ENCODE measurements at places on chromosomes 12 and 14.
A peak's percentile ranks its signal among the peaks of the same experiment; 100 is the strongest.

- no peak for DNase-seq
These were observed 1262.9 kb downstream of the TMEM121 start for GRCh38 chr14:106789318-106789717.

DNA sequence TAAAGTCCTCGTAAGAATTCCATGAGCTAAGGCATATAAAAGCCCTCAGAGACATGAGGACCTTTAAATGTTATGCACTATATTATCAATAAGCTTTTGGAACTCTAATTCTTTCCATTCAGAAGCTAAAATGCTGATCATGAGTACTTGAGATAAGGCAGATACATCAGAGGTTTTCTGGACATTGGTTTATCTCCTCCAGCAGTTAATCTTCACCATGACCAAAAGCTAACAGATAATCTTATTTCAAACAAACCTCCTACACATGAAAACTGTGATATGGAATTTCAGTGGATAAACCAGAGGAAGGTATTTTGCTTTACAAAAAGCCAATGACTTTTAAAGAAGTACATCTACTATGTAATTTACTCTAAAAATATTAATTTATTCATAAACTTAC is 97.9 kb upstream of the BBS10 start:
- DNase-seq, result no peak

DNA sequence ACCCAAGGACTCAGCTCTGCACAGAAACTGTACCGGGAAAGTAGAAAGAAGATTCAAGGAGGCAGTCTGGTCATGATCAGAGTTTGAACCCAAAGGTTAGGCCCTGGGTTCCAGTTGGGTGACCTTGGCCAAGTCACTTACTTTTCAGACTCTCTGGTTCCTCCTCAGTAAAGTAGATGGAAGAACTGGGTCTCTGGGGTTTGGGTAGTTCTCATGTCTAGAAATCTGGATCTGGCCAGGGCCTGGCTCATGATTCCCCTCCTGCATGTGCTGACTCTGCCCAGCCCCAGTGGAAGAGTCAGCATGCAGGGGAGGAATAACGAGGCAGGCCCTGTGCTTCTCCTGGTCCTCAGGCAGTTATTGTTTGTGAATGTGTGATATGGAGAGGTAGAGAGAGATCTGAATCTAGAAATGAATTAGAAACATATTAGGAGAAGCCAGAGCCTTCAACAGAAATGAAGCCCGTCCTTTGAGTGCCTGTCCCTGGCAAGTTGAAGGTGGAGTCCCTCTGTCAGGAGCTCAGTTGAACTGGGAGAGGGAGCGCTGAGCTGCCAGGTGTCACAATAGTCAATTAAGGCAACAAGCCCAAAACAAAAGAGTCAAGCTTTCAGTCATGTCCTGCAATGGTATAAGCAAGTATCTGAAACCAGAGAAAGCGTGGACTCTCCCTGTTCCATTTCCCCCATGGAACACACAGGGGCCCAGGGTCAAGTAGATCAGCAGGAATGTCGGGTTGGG is 131.3 kb upstream of the HIF1A start:
- DNase-seq, result no peak

GRCh38 chr12:62466018-62466593 is 520 bp upstream of the MON2 start:
- peak; percentile 9 for DNase-seq

- no peak for DNase-seq
These were observed 213.2 kb upstream of the DIO3 start for GRCh38 chr14:101347893-101348777.

DNA sequence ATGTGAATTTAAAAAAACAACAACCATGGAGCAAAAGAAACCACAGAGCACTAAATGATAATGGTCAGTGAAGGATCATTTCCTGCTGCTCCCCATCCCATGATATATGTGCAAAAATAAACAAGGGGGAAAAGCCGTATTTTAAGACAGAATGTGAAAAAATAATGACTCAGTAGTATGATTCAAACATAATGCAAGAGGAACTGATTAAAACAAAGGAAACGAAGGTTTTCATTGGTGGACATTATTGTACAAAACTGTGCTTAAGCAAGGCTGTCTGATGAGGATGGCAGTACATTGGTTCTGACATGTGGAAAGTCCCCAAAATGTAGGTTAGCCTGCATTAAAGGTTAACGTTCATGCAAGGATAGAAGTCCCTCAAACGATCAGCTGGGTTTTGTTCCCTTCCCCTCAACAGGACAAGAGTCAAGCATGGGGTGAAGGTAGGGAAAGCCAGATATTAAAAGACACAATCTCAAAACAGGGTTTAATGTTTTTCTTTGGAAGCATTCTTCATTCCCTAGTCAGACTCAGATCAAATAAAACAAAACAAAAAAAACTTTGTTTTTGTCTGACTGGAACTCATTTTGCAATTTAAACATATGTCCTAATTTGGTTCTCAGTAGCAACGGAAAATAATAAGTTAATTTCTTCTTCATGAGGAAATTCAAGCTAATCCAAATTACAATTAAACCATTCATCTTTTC is 26.3 kb upstream of the PTGDR start:
- no peak for DNase-seq

- DNase-seq, result no peak
These were observed 14.3 kb downstream of the PTCSC3 start for GRCh38 chr14:36162267-36162666.

- no peak for DNase-seq
These were observed 66.1 kb upstream of the GRIP1 start for GRCh38 chr12:66744956-66745383.

DNA sequence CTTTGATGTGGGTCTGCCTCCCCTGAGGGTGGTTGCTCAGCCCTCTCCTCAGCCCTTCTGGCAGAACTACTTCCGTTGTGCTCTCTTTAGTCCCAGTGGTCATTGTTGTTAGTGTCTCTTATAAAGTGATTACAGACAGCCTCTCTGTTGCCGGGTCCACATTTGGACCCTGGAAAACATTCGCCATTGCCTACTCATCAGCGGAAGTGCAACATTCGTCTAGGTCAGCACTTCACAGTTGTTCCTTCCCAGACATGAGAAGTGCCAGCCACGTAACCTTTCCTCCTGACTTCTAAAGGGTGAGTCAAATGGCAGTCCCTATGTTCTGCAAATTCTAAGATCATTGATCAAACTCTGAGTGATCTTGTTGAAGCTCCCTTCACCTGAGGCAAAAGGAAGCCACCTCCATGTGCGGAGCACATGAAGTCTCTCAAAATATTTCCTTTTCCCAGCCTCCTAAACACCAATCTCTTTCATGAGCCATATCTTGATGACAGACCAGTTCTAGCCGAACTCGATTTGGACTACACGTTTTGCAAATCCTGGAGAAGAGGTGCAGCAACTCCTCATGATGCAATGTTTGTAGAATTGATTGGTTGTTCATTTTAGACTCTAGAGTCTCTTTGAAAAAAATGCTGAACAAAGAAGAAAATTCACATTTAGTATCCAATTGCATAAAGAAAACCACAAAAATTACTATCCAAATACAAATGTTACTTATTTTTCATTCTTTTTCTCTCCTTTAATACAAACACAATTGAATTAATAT is 163.8 kb downstream of the RPL10L start:
- DNase-seq, result no peak

GRCh38 chr14:59912443-59912842 is 7.5 kb upstream of the LRRC9 start:
- no peak for DNase-seq

DNA sequence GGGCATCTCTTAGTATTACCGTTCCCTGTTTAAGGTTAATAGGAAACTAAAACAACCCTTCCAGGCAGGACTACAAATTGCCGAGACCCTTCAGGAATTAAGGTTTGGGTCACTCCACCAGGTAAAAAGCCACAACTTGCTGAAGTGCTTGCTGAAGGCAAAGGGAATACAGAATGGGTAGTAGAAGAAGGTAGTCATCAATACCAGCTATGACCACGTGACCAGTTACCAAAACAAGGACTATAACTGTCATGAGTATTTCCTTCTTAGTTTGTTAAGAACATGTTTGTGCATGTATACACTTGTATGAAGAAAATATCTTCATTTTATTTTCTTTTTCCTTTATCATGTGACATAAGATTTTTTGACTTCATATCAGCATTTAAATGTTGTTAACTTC is 578.7 kb upstream of the FBXO33 start:
- DNase-seq, result no peak

DNA sequence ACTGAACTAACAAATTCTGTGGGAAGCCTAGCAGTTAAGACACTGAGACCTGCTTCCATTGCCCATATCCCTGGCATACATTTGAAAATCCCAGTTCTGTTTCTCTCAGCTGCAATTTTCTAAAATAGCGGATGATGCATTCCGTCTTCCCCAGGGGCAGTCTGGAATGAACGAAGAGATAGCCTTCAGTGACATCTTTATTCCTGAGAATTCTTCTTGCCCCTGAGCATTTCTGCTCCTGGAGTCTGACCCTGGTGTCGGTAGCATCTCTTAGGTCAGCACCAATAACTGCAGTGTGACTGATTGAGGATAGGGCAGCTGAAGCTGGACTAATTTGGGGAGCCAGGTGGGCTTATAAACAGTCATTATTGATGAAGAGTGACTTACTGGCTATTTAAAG is 552.5 kb downstream of the DIO2 start:
- no peak for DNase-seq

DNA sequence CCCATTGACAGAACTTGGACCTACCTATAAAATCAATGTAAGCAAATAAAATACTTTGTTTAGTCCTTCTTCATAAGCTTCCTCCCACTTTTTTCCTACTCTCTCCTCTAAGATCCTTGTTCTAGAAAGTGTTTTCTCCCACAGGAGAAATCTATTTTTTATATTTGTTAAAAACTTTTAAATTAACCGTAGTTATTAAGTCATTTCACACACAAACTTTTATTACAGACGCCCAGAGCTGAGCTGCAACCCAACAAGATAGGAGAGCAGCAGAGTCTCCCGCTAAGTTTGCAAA is 27.7 kb downstream of the DAD1 start:
- DNase-seq, result no peak

- DNase-seq, result no peak
These were observed 6.4 kb upstream of the TSPAN8 start for GRCh38 chr12:71164166-71164565.

GRCh38 chr12:92502417-92503028 is 200.3 kb upstream of the PLEKHG7 start:
- DNase-seq, result no peak

- DNase-seq, result no peak
These were observed 14.1 kb upstream of the TMEM119 start for GRCh38 chr12:108611884-108612415.

GRCh38 chr14:68790644-68791077 is 2.2 kb downstream of the ZFP36L1 start:
- DNase-seq, result no peak

- DNase-seq, result no peak
These were observed 13.7 kb upstream of the OR10AD1 start for GRCh38 chr12:48216785-48217184.

GRCh38 chr12:25051171-25051570 is 102.3 kb upstream of the BCAT1 start:
- no peak for DNase-seq

DNA sequence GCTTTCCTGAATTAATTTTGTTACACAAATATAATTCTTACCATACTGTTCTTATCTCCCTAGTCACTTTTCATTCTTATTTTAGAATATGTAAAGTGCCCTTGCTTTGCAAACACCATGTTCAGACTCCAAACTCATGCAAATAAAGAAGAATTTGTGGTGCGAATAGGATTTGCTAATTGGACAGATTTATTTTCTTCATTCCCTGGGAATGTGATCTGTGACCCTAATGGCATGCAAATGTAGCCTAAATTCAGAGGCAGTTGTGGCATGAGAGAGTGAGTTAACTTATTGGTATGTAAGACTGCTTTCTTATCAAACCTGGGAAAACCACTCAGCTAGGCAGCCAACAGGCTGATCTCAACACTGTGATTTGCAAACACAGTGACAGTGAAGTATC is 10.0 kb downstream of the CAPZA3 start:
- no peak for DNase-seq

DNA sequence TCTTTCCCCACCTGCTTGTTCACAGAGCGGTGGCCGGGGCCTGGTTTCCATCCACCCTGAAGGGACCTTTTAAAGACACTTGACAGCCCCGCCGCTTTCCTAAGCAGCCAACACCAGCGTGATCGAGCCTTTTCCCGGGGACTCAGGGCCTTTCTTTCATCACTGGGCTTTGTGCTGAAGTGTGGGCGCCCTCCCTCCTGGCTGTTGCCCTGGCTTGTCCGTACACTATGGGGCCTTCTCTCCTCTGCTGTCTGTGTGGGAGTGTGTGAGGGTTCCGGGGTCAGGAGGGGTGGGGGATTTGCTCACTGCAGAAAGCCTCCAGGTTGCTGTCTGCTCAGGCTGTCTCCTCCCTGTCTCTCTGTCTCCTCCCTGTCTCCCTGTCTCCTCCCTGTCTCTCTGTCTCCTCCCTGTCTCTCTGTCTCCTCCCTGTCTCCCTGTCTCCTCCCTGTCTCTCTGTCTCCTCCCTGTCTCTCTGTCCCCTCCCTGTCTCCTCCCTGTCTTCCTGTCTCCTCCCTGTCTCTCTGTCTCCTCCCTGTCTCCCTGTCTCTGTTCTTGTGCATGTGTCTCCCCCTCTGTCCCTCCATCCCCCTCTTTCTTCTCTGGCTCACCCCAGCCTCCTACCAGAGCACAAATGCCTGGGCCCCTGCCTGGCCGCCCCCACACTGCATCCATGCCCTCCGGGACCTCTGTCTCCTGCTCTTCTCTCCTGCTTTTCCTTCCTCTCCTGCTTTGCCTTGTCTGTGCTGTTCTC is 64.7 kb downstream of the CCDC92 start:
- DNase-seq, result no peak

- no peak for DNase-seq
These were observed 9.3 kb downstream of the SYNE3 start for GRCh38 chr14:95507174-95507573.

DNA sequence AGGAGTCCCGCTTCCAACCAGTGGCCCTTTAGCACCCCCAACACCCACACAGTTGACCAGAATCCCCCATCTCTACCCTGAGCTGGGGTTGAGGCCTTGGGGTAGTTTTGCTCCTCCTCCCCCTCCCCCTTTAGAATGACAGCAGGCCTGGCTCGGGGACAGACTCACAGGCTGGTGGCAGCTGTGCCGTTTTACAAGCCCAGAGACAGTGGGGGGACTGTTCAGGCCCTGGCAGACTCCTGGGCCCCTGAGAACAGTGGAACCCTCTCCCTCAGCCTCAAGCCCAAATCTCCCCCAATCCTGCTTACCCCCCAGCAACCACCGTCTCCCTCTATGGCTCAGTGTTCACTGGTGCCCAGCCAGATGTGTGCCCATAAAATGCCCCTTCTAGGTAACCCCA is 10.1 kb downstream of the TMEM119 start:
- no peak for DNase-seq

- DNase-seq, result no peak
These were observed 9.7 kb downstream of the JDP2 start for GRCh38 chr14:75437201-75438143.

GRCh38 chr12:73225371-73225937 is 953.3 kb downstream of the TRHDE start:
- DNase-seq, result no peak

GRCh38 chr12:32455607-32456071 is 56.3 kb downstream of the FGD4 start:
- DNase-seq, result no peak
